Hepatocyte (in vitro differentiated cells): ENCODE measurements at places on chromosomes 1 and 21. TPM values are rescaled to one million over a fixed set of nuclear protein-coding genes. Genes with fewer than 3 reads are reported as not detected.

The NEK2 gene
- polyA plus RNA-seq = 4.9 and 5.3 TPM in 2 replicates

The S100A5 gene
- polyA plus RNA-seq = 0.54 and 1.0 TPM in 2 replicates

The SEMA6C gene
- 13.9 and 25.1 TPM in 2 replicates for polyA plus RNA-seq

The LCE6A gene
- not detected in 2 replicates for polyA plus RNA-seq

The LENEP gene
- polyA plus RNA-seq = not detected in 2 replicates

The FCRLA gene
- 0.31 and 0.75 TPM in 2 replicates for polyA plus RNA-seq

The DDR2 gene
- 15.7 and 21.6 TPM in 2 replicates for polyA plus RNA-seq

The SLFNL1 gene
- polyA plus RNA-seq = 0.18 and 1.8 TPM in 2 replicates

The PRDX1 gene
- polyA plus RNA-seq = 660 and 666 TPM in 2 replicates

The ARHGEF10L gene
- 40.4 and 48.2 TPM in 2 replicates for polyA plus RNA-seq

The THEM5 gene
- 0.21 and 0.32 TPM in 2 replicates for polyA plus RNA-seq

The TDRKH gene
- polyA plus RNA-seq = 1.6 and 1.8 TPM in 2 replicates
